NCI-H2171 treated with DMSO at 0.1 percent for 48 hours (cell line): ENCODE measurements at places on chromosomes 3 and 15.

DNA sequence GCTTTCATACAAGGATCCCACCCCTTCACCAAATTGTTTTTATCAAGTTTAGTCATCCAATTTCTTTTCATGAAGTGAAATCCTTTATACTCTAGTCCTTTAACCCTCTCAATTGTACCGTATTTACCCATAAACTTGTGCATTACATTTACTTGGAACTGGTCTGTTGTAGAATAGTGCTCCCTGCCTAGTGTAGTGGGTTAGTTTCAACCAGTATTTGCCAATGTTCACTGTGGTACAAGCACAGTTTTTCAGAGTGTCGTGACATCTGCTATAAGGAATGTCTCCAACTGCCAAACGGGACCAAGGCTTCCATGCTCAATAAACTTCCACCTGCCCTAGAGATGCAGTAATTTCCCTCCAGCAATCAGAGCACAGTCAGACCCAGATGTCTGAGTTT is 211.9 kb downstream of the KCNAB1 start:
- DNase-seq = peak; percentile 14

DNA sequence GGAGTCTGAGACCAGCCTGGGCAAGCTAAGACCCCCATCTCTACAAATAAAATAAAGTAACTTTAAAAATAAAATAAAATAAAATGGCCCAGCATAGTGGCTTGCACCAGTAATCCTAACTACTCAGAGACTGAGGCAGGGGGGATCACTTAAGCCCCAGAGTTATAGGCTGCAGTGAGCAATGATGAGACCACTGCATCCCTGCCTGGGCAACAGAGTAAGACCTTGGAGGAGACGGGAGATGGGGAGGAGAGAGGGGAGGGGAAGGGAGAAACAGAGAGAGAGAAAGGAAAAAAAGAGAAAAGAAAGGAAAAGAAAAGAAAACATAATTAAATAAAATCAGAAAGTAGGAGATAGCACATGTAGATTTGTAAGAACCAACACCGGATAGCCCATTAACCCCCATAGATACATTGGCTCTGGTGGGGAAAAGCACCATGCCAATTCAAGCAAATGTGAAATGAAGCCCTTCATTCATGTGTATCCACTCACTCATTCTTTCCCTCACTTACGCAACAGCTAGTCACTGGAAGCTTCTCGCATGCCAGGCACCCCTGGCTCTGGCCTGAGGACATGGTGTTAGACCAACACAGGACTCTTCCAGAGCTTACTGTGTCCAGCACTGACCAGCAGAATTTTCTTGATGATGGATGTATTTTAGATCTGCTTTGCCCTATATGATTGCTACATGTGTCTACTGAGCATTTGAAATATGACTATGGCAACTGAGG is 183.2 kb downstream of the MAGI1 start:
- DNase-seq = no peak

- no peak for DNase-seq
These were observed 38.7 kb downstream of the ZBTB38 start for GRCh38 chr3:141407047-141407446.

DNA sequence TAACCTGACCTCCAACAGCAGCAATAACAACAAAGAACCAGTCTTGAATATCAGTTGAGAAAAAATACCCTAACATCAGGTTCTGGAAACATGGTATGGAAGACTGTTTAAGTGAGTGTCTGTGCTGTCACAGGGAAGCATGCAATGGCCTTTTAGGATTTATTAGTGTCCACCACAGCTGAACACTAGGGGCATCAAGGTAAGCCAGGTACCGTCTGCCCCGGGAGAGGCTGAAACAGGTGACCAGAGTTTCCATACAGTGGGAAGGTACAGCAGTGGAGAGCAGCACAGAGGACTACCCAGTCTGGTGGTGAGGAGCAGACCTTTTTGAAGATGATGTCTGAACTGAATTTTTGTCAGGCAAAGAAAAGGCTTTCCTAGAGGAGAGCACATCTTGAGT is 18.4 kb downstream of the ZDHHC23 start:
- DNase-seq = no peak

- peak; percentile 27 for DNase-seq
These were observed 162.2 kb upstream of the TLE3 start for GRCh38 chr15:70259640-70260508.

DNA sequence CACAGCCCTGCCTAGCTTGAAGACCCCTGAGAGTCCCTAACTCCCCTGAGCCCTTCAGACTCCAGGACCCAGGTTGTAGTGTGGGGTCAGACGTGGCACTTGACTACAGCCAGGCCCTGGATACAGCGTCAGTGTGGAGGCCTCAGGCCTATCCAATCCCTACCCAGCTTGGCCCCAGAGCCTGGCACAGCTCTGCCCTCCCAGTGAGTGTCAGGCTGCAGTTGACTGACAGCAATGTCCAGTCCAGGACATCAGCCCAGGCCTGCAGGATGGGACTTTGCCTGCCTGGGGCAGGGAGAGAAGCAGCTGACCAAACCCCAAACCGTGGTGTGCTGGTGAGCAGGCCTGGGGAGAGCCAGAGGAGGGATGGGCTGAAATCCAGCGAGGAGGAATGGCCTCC is 27.3 kb downstream of the KLF13 start:
- no peak for DNase-seq

DNA sequence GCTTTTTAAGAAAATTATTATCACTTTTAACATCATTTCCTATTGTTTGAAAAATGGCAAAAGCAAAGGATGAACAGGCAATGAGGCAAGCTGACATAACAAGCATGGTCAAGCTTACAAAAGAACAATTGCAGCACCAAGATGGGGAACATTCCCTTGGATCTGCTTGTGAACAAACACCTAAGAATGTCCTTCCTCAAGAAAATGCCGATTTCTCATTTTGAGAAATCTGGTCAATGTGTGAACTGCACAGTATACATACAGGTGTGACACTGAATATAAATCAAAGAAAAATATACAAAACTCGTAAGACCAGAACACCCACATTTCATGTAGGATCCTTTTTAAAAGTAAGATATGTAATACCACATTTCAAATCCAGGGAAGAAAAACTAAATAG is 58.9 kb downstream of the LRRFIP2 start:
- no peak for DNase-seq

GRCh38 chr3:192914848-192915247 is 2.8 kb downstream of the MB21D2 start:
- DNase-seq = no peak

DNA sequence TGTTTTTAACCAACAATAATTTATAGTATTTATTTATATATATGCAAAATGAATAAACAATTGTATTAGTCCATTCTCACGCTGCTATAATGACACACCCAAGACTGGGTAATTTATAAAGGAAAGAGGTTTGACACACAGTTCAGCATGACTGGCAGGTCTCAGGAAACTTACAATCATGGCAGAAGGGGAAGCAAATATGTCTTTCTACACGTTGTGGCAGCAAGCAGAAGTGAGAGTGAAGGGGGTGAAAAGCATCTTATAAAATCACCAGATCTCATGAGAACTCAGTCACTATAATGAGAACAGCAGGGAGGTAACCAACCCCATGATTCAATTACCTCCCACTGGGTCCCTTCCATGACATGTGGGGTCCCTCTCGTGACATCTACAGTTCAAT is 162.8 kb upstream of the SLITRK3 start:
- DNase-seq = no peak
